ENCODE measurements at places on chromosomes 7 and 10.

GRCh38 chr10:96450529-96451207, 63.1 kb downstream of the TLL2 start:
- DNase-seq: no peak

DNA sequence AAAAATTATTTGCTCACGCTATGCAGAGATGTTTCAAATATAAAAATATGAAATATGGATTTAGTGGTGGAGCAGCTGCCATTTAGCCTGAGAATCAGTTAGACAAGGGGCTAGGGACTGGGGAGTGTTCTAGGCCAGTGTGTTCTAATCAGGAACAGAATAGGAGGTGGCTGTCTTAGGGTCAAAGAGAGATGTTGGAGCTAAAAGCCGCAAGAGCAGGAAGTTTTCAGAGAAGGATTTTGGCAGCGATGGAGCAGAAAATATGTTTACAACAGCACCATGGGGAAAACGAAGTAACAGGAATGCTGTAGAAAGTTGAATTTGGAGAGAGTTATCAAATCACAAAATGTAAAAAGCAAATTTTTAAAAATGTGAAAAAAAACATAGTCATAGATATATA, 314.0 kb upstream of the SEMA3A start:
- no peak for DNase-seq

GRCh38 chr7:97002555-97003261, 2.6 kb upstream of the DLX6 start:
- DNase-seq: no peak

GRCh38 chr7:40879941-40880543, 745.2 kb downstream of the SUGCT start:
- no peak for DNase-seq

DNA sequence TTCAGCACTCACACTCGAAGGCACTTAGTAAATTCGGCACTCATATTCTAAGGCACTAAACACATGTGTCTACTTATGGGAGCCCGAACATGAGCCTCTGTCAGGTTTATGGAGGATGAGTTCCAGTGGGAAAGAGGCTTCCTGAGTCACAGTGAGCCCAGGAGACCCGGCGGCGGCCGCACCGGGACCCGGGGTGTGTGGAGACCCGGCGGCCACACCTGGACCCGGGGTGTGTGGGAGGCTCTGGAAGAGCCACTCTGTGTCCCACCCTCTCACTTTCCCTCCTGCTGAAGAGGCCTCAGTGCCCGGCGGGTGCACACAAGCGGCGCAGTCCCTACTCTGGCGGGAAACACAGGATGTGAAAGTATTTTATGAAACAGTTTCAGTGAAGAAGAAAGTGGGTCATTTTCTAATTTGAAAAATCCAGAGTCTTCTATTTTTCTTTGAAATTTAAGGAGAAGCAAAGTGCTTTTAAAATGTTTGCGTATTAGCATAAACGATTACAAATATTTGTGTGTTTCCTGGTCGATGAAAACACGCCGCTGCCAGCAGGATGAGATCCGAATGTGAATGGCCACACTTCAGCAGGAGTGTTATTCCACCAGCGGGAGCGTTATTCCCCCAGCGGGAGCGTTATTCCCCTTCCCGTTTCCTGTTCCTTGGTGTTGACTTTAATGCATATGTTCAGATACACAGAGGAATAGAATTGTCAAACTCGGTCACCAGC, 625.1 kb downstream of the DNAJB6 start:
- no peak for DNase-seq

- no peak for DNase-seq
Measured at GRCh38 chr7:42440951-42441350, 203.9 kb upstream of the GLI3 start.

DNA sequence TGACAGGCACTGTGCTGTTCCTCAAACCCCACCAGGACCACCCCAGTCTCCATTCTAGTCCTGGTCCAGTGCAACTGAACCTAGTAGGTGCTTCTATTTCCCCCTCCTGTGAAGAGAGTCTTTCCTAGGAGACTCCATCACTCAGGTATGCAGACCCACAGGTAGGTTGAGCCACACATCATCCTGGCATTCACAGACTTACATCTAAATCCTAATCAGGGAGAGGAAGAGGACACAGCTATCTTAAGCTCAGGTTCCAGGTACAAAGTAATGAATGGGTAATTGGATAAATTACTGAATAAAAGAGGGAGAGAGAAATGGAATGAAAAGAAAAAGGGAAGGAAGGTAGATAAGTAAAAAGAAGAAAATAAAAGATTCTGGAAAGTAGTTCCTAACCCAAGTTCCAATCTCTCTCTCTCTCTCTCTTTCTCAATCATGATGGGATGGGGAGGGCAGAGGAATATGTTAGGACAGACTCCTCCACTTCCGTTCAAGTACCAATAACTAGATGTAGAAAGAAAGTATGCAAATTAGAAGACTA, 139.8 kb upstream of the NAMPT start:
- DNase-seq: no peak

DNA sequence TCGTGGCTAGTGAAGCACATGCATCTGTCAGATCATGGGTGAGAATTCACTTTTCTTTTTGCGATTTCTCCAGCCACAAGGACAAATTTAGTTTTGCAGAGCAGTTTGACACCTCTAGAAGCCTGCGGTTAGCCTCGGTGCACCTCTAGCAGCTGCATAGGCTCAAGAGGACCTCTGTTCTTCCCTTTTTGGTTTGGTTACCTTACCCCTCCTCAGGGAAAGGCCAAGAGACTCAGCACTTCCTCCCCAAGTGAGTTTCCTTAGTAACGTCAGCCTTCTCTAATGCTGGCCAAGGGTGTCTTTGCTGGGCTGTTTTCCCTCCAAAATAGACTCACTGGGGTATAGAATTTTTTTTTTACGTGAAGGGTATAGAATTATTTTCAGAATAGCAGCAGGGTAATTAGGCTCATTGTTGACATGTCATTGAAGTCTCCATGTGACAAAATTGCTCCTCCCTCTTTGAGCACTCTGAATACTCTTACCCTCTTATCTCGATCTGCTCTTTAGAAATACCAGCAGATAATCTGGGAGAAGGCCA, 97.8 kb downstream of the AUTS2 start:
- no peak for DNase-seq

DNA sequence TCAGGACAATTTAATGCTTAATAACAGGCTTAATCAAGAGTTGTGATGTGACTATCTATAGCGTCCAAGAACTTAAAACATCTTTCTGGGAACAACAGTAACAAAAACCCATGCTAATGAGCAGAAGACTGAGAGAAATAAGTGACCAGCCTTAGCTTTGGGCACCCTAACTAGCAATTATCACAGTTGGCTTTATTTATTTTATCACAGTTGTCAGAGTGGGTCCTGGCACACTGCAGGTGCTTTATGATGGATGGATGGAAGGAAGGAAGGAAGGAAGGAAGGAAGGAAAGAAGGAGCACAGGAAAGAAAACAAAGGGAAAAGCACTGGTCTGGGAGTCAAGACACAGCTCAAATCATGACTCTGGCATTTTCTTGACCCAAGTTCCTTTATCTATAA, 181.1 kb downstream of the SKAP2 start:
- no peak for DNase-seq

- no peak for DNase-seq
Measured at GRCh38 chr10:124152139-124153022, 59.0 kb upstream of the CHST15 start.

GRCh38 chr7:2231992-2232765, 566 bp downstream of the MAD1L1 start:
- DNase-seq: no peak

DNA sequence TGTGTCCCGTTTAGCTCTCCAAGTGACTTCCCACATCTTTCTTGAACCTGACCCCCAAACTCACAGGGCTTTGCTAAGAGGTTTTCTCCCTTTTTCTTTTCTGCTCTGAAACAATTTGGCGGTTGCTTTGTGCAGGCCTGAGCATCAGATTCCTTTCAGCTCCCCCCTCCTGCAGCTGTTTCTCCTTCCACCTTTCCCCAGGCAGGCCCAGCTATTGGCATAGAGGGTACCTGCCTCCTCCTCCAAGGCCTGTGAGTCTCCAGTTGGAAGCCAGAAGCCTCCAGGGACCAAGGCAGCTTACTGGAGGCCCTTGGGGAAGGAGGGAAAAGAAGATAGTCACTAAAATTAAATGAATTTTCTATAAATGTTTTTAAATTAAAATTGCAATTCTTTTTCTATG, 7.7 kb downstream of the VAX1 start:
- DNase-seq: no peak

DNA sequence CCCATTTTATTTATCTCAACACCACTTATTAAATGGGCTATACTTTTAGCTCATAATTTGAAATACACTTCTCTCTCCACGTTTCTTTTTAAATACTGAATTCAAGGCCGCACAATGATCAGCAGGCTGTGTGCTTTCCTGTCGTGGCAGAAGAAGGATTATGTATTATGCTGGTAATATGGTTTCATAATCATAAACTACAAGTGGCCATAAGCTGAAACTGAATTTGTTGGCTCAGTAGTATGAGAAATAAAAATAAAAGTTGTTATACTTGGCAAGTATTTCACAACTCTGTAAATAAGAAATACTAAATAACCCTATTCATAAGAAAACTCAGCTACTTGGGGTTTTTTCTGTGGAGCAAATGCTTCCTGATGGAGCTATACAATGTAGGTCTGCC, 313.6 kb downstream of the DOCK4 start:
- DNase-seq: no peak

GRCh38 chr7:2824678-2825461, 19.2 kb downstream of the GNA12 start:
- DNase-seq: no peak

DNA sequence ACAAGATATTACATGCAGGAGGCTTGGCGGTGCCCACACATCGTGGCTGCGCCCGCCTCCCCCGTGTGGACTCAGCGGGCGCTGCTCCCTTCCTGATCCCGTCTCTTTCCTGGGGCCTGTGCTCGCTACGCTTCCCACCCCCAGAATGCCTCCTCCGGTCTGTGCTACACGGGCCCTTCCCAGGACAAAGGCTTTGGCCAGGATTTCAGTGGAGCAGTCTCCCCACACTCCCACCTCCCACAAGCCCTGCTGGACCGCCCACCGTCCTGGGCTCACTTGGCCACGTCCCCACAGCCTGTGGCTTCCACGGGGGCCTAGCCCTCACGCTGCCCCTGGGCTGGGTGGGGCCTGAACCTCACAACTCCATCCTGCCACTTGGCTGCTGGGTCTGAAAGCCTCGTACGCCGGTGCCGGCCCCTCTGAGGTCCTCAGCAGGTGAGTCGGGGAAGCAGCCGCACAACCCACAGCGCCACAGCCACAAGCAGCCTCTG, 17.3 kb downstream of the CFAP46 start:
- DNase-seq: no peak

GRCh38 chr7:5692112-5692844, 89.2 kb downstream of the RNF216 start:
- DNase-seq: no peak

- DNase-seq: no peak
Measured at GRCh38 chr10:526651-527312, 162.7 kb downstream of the DIP2C start.

GRCh38 chr7:9241826-9242225, 808.4 kb downstream of the NXPH1 start:
- DNase-seq: no peak

- DNase-seq: no peak
Measured at GRCh38 chr7:66356277-66356721, 151.2 kb downstream of the TPST1 start.

DNA sequence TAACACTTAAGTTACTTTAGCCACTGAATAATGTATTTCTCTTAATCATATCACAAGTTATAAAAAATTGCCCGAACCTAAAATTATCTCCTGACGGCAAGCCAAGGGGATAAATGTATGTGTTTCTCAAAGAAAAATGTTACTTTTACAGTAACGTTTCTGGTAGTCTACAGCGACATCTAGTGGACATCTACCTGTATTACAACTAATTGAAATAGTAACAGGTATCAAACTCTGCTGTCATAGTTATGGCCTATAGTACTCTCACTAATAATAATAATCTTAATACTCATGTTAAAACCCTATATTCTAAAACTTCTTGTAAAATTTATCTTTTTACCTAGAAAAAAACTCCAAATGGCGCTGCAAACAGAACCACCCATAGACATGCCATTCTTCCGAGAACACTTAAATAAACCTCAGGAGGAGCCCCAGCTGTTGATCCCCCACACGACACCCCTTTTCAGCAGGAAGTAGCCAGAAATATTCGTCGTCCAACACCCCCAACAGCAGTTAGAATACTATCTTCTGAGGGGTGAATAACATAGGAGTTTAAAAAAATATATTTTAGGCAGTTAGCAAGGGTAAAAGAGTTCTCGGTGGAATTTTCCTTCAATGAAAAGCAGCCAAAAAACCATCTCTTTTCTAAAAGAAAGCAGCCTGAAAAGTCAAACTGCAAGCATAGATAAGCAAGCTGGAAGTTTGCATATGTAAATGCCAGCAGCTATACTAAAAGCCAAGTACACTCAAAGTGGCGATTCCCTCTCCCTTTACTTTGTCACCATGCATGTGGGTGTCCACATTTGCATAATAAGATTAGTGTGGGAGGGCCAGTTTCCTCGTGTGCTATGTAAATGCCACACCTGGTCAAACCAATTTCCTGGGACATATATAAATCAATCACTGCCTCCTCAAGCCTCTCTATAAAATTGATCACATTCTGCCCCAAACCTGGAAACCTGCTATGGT, 40.5 kb upstream of the ZNF107 start:
- DNase-seq: no peak

DNA sequence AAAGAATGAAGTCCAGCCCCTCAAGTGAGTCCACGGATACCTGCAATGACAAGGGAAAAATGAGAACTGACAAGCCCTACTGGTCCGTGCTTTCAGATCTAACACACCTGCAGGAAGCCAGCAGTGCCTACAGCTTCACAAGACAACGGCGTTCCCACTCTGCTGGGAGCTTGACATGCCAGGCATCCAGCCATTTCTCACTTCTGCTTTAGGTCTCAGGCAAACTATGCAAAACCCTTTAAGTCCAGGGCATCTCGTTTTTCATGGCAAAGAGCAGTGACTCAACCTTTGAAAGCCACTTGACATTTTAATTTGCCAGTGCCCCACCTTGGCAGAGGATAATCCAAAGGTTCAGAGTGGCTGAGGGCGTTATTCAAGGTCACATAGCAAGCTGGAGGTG, 49.1 kb upstream of the GPAM start:
- DNase-seq: no peak

DNA sequence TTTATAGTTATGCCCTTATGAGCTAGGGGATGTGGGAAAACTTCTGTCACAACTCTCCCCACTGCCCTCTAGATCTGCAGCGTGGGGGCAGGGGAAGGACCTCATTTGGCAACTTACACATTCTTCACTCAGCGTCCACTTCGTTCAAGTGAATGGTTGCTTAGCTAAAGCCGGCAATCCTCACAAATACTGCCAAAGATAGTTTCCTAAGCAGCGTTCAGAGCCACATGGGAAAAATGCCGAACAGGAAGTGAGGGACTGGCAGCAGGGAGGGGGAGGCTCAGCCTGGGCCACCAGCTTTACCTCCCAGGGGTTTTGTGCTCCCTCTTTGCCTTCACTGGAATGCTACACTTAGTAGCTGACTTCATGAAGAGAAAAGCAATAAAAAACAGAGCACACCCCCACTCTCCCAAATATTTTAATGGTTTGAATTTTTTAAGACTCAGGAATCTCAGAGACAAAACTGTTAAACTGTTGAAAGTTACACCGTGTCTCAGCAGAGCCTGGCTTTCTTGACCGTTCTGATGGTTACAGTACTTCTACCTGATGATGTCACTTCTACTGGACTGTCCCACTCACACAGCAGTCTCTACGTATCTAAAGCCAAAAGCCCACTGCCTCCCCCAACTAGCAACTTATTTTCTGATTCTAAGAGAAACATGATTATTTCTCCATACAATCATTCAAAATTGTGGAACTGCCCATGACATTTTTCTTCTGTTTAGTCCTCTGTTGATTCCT, 10.4 kb downstream of the GRM3 start:
- no peak for DNase-seq
